ENCODE measurements at places on chromosomes 16 and 17. TPM values are rescaled to one million over a fixed set of nuclear protein-coding genes. Genes with fewer than 3 reads are reported as not detected.

PPL gene
- total RNA-seq = 25.4 TPM

AXIN2 gene
- total RNA-seq = 5.1 TPM

PRCD gene
- total RNA-seq = not detected

FOXN1 gene
- not detected for total RNA-seq

SP6 gene
- total RNA-seq = 0.05 TPM

DBNDD1 gene
- total RNA-seq = 56.5 TPM

OR1D2 gene
- not detected for total RNA-seq

TK1 gene
- total RNA-seq = 3.6 TPM

FNDC8 gene
- not detected for total RNA-seq

SDR42E2 gene
- not detected for total RNA-seq

PHF23 gene
- total RNA-seq = 54.7 TPM

NACA2 gene
- total RNA-seq = not detected

NR1D1 gene
- total RNA-seq = 9.5 TPM

GPRC5B gene
- total RNA-seq = 52.9 TPM

KRT28 gene
- not detected for total RNA-seq

ZG16B gene
- not detected for total RNA-seq

DBF4B gene
- 4.6 TPM for total RNA-seq

SLFN12L gene
- total RNA-seq = not detected

G6PC1 gene
- not detected for total RNA-seq

CD300C gene
- total RNA-seq = not detected

ZMYND15 gene
- 0.05 TPM for total RNA-seq

KRTAP4-5 gene
- total RNA-seq = not detected

ST6GALNAC2 gene
- total RNA-seq = 0.91 TPM

NEUROD2 gene
- 0.05 TPM for total RNA-seq

AIPL1 gene
- not detected for total RNA-seq

CCL18 gene
- total RNA-seq = not detected

MGAT5B gene
- total RNA-seq = 0.11 TPM

GRAPL gene
- total RNA-seq = not detected

TBC1D3G gene
- not detected for total RNA-seq

ZP2 gene
- not detected for total RNA-seq

NKD1 gene
- 0.75 TPM for total RNA-seq

ACSM5 gene
- total RNA-seq = 2.0 TPM

KRT31 gene
- 0.86 TPM for total RNA-seq

NPIPB13 gene
- 2.4 TPM for total RNA-seq

ADCY9 gene
- 28.4 TPM for total RNA-seq

NPB gene
- 1.3 TPM for total RNA-seq

LDAF1 gene
- 8.0 TPM for total RNA-seq

LRRC37B gene
- 3.8 TPM for total RNA-seq

C17orf107 gene
- 0.94 TPM for total RNA-seq

REXO5 gene
- total RNA-seq = 5.7 TPM

GPR179 gene
- total RNA-seq = 0.05 TPM

RNF43 gene
- total RNA-seq = not detected

TMC5 gene
- total RNA-seq = not detected

WSB1 gene
- total RNA-seq = 128 TPM

DECR2 gene
- 28.6 TPM for total RNA-seq

CDH3 gene
- total RNA-seq = not detected

PRSS27 gene
- total RNA-seq = 0.26 TPM

HASPIN gene
- total RNA-seq = 1.6 TPM

MRPL10 gene
- total RNA-seq = 53.4 TPM

PYDC1 gene
- not detected for total RNA-seq

COPRS gene
- total RNA-seq = 108 TPM

DLX3 gene
- total RNA-seq = 0.13 TPM

NUDT21 gene
- 46.5 TPM for total RNA-seq

CAPN15 gene
- 141 TPM for total RNA-seq

All from myocyte (in vitro differentiated cells).